ENCODE measurements at places on chromosomes 12 and 14.

- DNase-seq, result peak; percentile 1
Observed at GRCh38 chr14:63045612-63046320, 508 bp upstream of the KCNH5 start.

DNA sequence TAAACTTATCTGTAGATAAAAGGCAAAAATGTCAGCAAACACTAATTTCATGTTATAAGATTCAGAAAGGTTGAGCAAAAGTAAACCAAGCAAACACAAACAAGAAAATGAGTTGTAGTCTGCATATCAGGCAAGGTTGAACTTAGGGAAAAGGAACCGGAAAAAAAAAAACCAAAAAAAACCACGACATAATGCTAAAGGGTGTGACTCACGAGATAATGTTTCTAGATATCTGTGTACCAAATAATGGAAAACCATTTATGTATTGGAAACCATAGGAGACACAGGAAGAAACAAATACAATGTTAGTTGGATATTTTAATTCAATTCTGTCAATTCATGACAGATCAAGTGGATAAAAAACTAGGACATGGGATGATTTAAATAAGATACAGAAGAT lies 60.5 kb downstream of the GPATCH2L start:
- no peak for DNase-seq

GRCh38 chr12:117552971-117553370 lies 191.5 kb upstream of the NOS1 start:
- DNase-seq, result peak; percentile 44

DNA sequence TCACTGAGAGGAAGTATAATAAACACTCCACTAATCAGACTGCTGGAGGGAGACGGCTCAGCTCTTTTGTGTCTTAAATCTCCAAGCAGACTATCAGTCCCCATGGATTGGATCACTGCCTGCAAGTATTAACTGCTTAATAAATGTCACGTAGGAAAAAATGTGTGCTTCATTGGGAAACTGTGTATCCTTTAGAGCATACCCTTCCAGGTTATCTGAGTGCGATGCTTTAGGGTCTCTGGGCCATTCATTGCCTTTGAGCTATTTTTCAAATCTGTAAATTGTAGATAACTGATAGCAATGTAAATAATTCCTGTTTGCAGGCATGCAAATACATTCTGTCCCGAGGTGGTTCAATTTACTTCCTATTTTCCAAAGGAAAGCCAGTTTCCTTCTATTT lies 45.0 kb upstream of the VASH1 start:
- DNase-seq, result peak; percentile 13

DNA sequence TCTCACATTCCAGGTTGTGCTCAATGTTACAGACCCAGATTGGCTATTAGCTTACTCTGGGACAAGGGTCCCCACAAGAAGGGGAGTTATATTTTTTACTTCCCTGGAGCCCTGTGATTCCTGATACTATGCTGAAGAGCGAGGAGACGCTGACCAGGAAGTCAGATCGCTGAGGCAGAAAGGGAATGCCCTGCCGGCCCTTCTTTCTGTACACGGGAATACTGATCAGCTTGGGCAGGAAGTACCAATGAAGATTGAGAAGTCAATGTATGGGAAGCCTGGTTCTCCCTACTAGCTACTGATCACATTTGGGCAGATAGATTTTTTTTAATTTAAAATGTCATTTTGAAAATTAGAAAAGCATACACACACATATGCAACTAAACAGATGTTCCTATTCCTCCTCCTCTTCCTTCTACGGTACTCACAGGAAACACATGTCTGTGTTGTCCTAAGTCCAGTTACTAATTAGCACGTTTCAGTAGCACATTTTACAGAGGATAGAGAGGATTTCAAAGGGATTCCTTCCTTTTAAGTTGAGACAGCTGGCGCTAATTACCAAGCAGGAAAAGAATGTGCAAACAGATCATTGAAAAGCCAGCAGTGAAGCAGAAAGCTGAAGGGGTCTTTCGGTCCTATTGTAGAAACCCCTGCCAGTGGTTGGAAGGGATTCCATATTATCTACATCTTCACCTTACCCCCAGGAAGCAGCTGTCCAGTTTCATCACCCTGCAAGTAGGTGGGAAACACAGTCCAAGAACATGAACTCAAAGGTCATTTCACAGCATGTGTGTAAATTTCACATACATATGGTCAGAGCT lies 292.4 kb downstream of the DUSP6 start:
- no peak for DNase-seq

DNA sequence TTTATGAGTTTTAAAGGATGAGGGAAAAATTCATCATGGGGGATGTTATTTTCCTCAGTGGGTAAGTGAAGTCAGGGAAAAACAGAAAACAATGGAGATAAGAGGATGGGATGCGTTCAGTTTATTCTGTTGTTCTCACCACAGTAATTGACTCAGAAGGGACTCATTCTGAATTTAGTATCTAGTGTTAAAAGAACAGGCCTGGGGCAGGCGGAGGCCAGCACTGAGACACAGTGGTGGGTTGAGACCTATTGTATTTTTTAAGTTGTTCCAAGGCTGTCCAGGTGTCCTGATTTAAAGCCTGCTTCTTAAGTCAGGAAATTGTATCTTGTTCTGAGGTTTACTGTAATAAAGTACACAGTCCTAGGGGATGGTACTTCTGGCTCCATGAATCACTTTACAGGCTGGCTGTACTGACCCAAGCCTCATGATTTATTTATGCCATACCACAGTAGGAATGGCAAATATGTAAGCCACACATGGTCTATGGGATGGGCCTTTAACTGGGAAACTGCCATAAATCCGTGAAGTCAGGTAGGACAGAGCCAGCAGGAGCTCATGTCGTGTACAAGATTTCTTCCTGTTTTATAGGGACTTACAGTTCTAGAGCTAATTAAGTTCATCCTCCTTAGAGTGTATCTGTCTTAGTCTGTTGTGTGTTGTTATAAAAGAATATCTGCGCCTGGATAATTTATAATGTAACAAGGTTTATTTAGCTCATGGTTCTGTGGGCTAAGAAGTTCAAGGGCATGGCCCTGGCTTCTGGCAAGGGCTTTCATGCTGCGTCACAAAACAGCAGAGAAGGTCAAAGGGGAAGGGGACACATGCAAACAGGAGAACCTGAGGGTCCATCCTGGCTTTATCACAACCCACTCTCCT lies 244.1 kb downstream of the FBXL14 start:
- DNase-seq, result peak; percentile 16

DNA sequence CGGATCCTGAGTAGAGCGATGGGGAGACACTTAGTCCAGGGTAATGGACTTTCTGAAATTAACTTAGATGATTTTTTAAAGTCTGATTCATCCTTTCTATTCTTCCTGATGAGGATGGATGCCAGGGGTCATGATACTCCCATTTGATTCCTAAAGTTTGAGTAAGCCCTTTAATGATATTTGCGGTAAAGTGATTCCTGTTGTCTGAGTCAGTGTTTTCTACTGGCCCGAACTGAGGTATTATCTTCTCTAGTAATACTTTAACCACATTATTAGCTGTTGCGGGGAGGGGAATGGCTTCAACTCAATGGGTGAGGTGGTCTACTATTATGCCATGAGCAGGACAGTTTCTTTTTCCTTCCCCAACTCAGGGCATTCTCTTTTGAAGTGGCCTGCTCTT lies 111.6 kb downstream of the RIN3 start:
- no peak for DNase-seq

DNA sequence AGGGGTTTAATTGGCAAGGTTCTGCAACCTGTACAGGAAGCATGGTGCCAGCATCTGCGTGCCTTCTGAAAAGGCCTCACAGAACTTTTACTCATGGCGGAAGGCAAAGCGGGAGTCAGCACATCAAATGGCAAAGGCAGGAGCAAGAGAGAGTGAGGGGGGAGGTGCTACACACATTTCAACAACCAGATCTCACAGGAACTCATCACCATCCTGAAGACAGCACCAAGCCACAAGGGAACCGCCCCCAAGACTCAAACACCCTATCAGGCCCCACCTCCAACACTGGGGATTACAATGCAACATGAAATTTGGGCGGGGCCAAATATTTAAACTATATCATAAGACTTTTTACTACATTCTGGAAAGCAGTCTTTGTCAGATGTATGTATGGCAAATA lies 38.0 kb upstream of the FKBP4 start:
- no peak for DNase-seq

Data from cerebellar cortex (tissue), 1 donor.